Activated CD4-positive, alpha-beta T cell treated with anti-CD3 and anti-CD28 coated beads, Interleukin-2, amount 50 U/mL, for 4 hours (primary cell): ENCODE measurements at places on chromosomes 12 and 14.

DNA sequence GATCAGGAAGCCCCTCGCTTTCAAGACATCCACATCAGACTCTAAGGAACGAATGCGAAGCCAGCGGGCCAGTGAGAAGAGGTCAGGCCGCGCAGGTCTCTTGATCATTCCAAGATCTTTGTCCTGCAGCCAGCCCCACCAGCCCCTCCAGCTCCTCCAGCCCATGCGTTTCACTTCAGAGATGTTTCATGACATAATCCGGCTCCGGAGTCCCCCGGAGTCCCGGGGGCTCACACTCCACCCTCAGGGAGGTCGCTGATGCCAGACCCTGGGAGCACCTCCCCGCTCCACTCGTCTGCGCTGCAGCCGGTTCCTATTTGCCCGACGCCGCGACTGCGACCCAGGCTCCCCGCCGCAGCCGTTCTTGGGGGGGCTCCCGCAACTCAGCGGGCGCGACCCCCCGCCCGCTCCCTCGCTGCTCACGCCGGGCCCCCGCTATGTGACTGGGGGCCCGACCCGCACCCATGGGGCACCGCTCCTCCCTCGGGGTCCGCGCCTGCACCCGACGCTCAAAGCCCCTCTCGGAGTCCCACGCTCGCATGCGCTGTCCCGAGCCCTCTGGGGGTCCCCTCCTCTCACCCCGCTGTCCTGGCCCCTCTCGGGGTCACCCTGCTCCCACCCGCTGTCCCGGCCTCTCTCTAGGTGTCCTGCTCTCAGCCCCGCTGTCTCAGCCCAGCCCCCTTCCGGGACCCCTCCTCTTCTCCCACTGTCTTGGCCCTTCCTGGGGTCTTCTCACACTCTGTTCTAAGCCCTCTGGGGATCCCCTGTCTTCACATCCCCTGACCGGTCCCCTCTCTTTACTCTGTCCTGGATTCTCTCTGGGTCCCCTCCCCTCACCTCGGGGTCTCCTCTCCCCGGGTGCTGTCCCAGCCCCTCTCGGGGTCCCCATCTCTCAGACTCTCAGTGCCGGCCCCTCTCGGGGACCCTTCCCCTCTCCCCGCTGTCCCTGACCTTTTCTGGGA lies 1.1 kb downstream of the TAOK3 start:
- DNase-seq: no peak

DNA sequence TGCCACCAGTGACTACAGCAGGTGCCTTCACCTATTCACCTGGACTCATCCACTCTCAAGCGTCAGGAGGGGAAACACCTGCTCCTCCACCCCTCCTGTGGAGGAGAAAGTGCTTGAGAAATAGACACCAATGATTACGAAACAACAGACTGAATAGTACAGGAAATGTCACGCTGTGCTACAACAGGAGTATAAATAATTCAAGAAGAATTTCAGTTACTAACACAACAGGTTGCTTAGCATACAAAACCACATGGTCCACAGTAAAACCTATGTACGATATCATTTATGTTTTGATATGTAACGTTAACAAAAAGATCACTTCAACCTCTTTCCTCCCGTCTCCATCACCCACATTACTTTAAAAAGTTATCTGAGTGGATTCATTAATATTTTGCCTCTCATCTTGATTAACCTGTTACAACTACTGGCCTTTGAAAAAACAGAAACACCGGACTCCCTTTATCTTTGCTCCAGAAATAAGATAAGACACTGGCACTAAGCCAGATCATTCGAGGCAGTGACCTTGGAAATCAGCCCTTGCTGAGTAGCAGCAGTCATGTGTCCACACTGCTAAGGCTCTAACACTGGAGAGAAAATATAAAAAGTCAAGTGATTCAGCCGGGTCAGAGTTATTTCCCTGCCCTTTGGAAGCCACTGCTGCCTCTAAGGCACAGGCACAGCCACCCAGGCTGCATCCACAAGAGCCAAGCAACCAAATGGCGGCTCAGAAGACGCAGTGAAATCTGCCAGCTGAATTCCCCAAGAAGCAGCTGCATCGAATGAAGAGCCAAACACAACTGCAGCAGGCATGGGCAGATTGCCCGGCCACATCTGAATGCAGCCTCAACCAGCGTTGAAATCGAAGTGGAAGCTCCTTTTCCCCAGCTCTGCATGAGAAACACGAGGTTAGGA lies 40.9 kb downstream of the NT5DC3 start:
- DNase-seq: no peak

DNA sequence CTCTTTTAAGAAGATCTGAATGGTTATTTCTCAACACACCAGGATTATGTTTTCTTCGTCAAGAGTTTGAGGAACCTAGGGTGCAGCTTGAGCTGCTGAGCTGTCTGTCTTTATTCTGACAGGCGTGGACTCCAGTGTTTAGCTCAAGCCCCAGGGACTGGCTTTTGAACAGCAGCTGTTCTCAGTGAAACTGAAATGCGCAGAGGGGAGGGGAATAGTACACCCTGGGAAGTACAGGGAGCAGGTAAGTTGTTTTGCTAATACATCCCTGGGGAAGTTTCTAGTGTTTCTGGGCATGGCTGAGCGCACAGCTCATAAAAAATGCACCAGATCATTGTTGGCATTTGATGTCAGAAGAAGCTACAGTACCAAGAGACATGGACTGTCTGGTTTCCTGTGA lies 659.8 kb downstream of the DIO2 start:
- DNase-seq: no peak

DNA sequence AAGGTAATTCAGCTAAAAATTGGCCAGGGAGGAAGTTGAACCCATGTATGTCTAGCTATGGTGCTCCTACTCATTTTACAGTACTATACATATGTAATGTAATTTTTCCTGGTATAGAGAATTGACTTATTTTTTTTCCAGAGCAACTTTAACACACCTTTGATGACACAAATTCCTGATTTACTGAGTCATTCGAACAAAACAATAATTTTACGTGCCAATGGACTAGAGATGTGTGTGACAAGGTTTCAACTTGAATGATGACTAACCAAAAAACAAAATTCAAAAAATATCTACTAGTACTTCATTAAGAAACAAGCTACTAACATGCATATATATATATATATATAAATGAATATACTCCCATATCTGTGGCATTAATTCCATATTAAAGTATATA lies 180.5 kb downstream of the KITLG start:
- no peak for DNase-seq

DNA sequence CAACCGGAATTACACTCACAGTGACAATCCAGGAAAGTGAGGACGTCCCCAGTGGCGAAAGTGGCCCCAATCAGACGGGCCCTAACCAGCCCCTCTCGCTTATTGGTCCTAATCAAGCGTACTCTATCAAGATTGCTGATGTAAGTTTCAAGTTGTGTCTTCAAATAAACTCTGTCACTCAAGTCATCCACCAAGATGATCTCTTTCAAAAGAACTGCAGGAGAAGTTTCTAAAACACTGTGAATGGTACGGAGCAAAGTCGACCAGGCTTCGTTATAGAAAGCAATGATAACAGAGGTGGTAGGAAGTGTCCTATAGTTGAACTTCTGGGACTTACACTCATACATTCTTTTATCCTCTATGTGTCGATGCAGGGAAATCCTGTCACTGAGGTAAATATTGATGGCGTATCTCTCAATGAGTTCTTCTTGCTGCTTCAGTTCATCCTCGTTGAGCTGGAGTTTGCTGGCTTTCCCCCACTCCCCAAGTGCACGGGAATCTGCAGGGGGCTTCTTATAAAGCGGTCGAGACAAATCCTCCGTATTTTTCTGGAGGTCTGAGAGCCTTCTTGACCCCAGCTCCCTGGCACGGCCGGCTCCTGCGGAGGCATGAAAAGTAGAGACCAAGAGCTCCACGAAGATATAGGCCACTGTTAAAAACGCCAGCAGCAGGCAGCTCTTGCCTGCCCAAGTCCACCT lies 604 bp downstream of the GALNT4 start:
- no peak for DNase-seq

- no peak for DNase-seq
These were observed 35.5 kb downstream of the ANO2 start for GRCh38 chr12:5909560-5909959.

DNA sequence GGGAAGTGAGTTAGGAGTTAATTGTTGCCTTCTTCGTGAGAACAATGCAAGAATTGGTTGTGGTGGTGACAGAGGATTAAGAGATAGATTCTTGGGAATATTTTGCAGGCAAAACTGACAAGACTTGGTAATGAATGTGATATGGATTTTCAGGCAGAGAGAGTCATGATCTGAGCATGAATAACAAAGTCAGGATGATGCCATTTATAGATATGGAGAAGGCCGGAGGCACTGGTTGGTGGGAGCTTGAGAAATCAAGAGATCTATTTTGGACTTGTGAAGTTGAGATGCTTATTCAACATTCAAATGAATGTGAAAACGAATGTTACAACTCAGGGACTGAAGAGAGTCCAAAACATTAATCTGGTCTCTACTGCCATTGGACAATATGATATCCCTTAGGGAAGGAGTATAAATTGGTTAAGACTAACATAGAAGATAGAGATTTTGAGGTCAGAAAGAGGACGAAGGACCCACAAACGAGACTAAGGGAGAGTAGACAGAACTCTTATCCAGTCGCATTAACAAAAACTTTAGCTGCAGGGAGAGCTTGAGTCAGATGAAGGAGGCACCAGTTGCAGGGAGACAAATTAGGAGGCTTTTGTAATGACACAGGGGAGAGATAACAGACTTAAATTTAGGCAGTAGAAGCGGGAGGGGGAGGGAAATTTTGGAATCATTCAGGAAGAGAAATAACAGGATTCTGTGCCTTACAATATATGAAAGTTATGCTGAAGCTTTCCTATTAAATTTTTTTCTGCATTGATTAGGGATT lies 1090.6 kb downstream of the GALC start:
- DNase-seq: no peak

- DNase-seq: no peak
These were observed 301.4 kb upstream of the NOS1 start for GRCh38 chr12:117662620-117663395.

- no peak for DNase-seq
These were observed 6.1 kb downstream of the C1S start for GRCh38 chr12:7066596-7066995.

DNA sequence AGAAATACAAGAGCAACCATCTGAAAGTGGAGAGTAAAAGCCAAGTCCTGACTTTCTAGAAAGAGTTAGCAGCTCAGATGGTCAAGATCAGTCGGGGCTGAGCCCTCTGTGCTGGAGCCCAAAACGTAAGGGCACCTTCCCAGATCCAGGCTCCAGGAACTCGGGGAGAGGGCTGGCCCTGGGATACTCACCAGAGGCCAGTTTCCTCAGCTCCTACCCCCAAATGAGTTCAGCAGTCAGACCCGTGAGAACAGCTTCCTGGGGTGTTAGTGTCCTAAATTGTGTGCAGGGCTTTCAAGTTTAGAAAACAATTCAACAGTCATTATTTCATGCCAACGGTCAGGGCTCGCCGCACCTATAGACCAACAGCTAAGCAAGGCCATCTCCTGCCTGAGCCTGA lies 147.6 kb upstream of the FKBP4 start:
- no peak for DNase-seq

GRCh38 chr12:69430942-69431590 lies 39.1 kb upstream of the FRS2 start:
- no peak for DNase-seq

GRCh38 chr14:99275222-99275584 lies 3.2 kb upstream of the BCL11B start:
- DNase-seq: no peak

GRCh38 chr14:91477388-91477787 lies 32.7 kb downstream of the PPP4R3A start:
- DNase-seq: no peak

GRCh38 chr12:53052419-53053217 lies 2.8 kb downstream of the TNS2 start:
- no peak for DNase-seq

DNA sequence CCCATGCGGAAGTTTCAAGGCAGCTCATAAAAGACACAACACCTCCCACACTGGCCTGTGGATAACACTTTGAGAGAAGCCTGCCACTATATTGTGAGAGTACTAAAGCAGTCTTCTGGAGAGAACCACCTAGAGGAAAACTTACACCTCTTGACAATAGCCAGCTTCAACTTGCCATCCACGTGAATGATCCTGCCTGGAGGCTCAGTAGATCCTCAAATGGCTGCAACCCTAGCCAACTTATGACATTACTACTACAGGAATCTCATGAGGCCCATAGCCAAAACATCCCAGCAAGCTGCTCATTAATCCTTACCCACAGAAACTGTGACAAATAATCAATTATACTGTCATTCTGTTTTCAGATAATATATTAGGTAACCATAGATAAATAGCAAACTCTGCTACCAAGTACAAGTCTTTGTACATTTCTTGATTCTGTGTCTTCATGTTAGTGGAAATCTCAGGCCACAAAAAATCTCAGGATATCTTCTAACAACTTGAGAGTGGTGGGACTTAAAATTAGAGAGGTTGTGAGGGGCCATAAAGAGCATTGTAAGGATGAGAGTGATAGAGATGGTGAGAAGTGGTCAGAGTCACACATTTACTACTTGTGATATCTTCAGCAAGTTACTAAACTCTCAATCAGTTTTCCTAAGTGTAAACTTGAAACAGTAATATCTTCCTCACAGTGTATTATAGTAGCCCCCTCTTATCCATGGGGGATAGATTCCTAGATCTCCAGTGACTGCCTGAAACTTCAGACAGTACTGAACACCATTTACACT lies 368.0 kb downstream of the C12orf50 start:
- no peak for DNase-seq

DNA sequence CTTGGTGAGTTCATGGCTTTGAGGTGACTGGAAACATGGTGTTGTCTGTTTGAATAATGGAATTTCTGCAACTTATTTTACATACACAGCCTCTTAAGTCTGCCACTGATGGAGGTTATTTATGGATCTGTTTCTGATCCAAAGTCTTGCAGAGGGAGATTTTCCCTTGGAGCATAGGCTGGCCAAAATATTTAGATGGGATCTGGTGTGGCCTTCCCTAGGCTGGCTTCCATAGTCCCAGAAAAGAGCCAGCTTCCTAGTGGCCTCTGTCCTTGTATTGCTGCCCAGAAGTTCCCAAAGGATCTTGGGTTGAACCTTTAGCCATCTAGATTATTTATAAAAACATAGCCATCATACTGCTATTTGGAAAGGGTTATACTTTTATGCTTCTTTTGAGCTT lies 491.1 kb upstream of the RGS6 start:
- DNase-seq: no peak

GRCh38 chr12:25677232-25677937 lies 124.3 kb upstream of the LMNTD1 start:
- DNase-seq: no peak

- DNase-seq: no peak
These were observed 23.7 kb downstream of the NCOR2 start for GRCh38 chr12:124543590-124544310.

GRCh38 chr14:69354383-69355153 lies 43.5 kb downstream of the ERH start:
- DNase-seq: peak; percentile 59

- DNase-seq: no peak
These were observed 122.8 kb downstream of the PRMT8 start for GRCh38 chr12:3613641-3614395.
